ENCODE measurements at places on chromosomes 7 and 10. TPM values are rescaled to one million over a fixed set of nuclear protein-coding genes. Genes with fewer than 3 reads are reported as not detected.

ACTL6B gene
- total RNA-seq, result not detected

ELN gene
- total RNA-seq, result 2.2 TPM

OPN4 gene
- 0.20 TPM for total RNA-seq

CTNNA3 gene
- total RNA-seq, result 1.3 TPM

- ATAC-seq, result no peak
Observed at GRCh38 chr7:141562543-141562942, 11.3 kb downstream of the AGK start.

DNA sequence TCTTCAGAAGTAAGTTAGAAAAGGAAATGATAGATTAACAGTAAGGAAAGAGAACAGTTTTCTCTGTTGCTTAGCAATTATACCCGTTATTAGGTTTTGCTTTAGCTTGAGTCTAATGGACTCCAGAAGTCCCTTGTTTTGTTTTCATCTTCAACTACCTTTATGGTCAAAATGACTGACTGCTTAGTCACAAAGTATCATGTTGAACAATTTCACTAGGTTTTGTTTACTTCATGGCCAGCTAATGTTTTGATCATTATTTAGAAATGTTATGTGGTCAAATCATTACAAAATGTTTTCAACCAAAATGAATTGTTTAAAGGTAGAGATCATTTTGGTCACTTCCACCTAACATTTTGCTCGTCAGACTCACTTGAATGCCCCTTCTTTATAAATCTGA lies 1.9 kb downstream of the UBN2 start:
- ATAC-seq, result no peak

- no peak for ATAC-seq
Observed at GRCh38 chr10:17037910-17038309, 91.7 kb downstream of the CUBN start.

GRCh38 chr10:126336801-126337200 lies 51.5 kb downstream of the ADAM12 start:
- no peak for ATAC-seq

DNA sequence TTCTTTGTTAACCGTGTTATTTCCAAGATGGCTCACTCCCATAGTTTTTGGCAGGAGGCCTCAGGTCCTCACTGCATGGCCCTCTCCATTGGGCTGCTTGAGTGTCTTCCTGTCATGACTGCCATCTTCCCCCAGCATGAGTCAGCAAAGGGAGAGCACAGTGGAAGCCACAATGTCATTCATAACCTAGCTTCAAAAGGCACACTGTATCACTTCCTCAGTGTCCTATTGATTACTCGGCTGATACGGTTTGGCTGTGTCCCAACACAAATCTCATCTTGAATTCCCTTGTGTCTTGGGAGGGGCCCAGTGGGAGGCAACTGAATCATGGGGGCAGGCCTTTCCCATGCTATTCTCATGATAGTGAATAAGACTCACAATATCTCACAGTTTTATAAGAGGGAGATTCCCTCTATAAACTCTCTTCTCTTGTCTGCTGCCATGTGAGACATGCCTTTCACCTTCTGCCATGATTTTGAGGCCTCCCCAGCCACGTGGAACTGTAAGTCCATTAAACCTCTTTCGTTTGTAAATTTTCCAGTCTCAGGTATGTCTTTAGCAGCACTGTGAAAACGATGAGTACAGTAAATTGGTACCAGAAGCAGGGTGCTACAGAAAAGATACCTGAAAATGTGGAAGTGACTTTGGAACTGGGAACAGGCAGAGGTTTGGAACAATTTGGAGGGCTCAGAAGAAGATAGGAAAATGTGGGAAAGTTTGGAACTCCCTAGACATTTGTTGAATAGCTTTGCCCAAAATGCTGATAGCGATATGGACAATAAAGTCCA lies 106.5 kb downstream of the PRLHR start:
- no peak for ATAC-seq

GRCh38 chr7:32039000-32039756 lies 31.0 kb downstream of the PDE1C start:
- ATAC-seq, result no peak

All from motor neuron (in vitro differentiated cells).